ENCODE measurements at places on chromosomes 4 and X.

DNA sequence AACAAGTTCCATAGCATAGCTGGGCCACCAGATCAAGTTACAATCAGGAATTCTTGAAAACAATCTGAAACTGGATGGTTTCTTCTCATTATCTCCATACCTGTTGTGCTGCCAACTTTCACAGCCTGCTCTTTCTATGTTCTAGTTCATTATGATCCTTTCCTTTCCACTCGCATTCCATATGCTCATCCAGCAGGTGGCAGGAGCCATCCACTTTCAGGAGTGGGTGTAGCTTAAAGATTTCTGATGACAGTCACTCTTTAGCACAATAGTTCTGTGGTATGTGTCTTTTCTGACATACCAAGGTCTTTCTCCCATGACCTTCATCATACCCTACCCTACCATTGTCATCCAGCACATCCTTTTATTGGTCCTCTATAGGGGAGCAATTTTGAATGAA is 46.4 kb downstream of the PAGE2 start:
- peak; percentile 42 for DNase-seq
- no peak overlapping the region for H3K27ac ChIP-seq
- no peaks in the 10 kb centered on the region for H3K4me1 ChIP-seq
- no peaks in the 10 kb centered on the region for H3K27me3 ChIP-seq
- H3K36me3 ChIP-seq, result no peaks in the 10 kb centered on the region

- H3K4me1 ChIP-seq, result no peaks in the 10 kb centered on the region
- no peaks in the 10 kb centered on the region for H3K36me3 ChIP-seq
- peak overlapping the region; percentile 8 for H3K4me3 ChIP-seq
- DNase-seq, result no peak
Observed at GRCh38 chr4:20983763-20984575, 283.7 kb downstream of the PACRGL start.

GRCh38 chr4:151094290-151094751 is 5.1 kb upstream of the RPS3A start:
- H3K4me3 ChIP-seq, result no peak overlapping the region
- no peaks in the 10 kb centered on the region for H3K27me3 ChIP-seq
- no peak for DNase-seq
- no peaks in the 10 kb centered on the region for H3K36me3 ChIP-seq
- no peak overlapping the region for H3K27ac ChIP-seq

- H3K27me3 ChIP-seq, result no peaks in the 10 kb centered on the region
- H3K36me3 ChIP-seq, result no peaks in the 10 kb centered on the region
- H3K4me1 ChIP-seq, result no peaks in the 10 kb centered on the region
- no peak overlapping the region for H3K27ac ChIP-seq
- H3K4me3 ChIP-seq, result no peak overlapping the region
Observed at GRCh38 chr4:179307297-179308136, 1865.3 kb upstream of the AGA start.

DNA sequence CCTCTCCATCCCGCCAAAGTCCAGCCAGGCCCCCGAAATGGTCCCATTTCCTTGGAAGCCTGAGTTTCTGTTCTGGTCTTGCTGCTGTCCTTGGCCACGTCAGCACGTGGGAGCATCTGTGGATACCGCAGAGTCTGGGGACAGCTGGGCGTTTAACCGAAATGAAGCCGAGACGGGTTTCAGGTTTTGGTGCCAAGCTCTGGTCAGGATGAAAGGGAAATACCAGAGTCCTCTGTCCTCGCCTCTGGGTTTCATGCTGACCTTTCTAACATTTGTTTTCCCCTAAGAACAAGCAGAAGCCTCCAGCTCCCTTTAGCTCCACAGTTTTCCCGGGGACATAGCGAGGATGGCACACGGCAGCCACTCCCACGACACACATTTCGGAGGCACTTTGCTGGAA is 19.7 kb downstream of the SHOX start:
- H3K4me3 ChIP-seq, result no peak overlapping the region
- H3K27me3 ChIP-seq, result peaks cover 36% of the 10 kb centered on the region
- no peaks in the 10 kb centered on the region for H3K4me1 ChIP-seq
- H3K27ac ChIP-seq, result no peak overlapping the region
- H3K36me3 ChIP-seq, result no peaks in the 10 kb centered on the region

DNA sequence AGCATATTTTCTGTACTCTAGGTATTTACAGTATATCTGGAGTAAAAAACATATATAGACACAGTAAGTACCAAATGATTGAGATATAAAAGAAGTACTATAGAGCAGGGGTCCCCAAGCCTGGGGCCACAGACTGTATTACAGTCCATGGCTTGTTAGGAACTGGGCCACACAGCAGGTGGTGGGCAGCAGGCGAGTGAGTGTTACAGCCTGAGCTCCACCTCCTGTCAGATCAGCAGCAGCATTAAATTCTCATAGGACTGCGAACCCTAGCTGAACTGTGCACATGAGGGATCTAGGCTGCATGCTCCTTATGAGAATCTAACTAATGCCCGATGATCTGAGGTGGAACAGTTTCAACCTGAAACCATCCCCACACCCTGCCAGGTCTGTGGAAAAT is 300.7 kb downstream of the NR3C2 start:
- no peak overlapping the region for H3K4me3 ChIP-seq
- no peak overlapping the region for H3K27ac ChIP-seq
- no peaks in the 10 kb centered on the region for H3K27me3 ChIP-seq

GRCh38 chr4:55338486-55338885 is 7.6 kb upstream of the SRD5A3 start:
- no peak overlapping the region for H3K27ac ChIP-seq
- H3K27me3 ChIP-seq, result no peaks in the 10 kb centered on the region
- no peak overlapping the region for H3K4me3 ChIP-seq
- no peak for DNase-seq
- no peaks in the 10 kb centered on the region for H3K36me3 ChIP-seq
- H3K4me1 ChIP-seq, result no peaks in the 10 kb centered on the region

DNA sequence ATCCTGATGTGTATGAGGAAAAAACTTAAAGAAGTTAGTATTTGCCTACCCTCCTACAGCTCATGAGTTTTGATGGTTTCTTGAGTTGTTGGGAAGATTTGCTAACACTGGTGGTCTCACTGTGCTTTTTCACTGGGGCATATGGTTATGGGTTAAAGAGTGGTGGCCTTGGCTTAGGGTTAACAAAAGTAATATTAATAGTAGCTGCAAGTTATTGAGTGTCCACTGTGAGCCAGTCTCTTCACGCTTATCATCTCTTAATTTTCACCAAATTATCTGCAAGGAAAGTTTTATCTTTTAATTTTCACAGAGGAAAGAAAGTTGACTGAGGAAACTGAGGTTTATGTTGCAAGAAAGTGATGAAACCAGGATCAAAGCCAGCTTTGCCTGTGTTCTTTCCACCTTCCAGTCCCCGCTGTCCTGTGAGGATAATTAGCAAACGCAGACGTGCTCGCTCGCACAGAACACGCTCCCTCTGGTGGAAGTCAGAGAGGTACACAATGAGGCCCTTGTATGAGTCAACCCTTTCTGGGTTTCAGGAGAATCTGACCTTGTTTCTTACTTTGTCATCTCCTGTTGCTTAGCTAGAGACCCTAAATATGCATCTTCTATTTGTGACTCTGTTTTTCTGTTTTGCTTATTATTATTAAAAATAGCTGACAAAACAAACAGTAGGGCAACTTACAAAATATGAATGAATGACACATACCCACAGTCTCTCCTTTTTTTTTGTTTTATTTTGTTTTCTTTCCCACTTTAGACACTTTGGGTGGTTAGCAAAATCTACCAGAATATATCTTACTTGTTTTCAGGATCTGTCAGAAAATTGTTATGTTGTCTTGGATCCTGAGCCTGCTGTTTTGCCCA is 94.3 kb downstream of the DDIT4L start:
- H3K27ac ChIP-seq, result no peak overlapping the region
- peaks cover 12% of the 10 kb centered on the region for H3K4me1 ChIP-seq
- no peak overlapping the region for H3K4me3 ChIP-seq
- no peaks in the 10 kb centered on the region for H3K27me3 ChIP-seq
- H3K36me3 ChIP-seq, result no peaks in the 10 kb centered on the region

DNA sequence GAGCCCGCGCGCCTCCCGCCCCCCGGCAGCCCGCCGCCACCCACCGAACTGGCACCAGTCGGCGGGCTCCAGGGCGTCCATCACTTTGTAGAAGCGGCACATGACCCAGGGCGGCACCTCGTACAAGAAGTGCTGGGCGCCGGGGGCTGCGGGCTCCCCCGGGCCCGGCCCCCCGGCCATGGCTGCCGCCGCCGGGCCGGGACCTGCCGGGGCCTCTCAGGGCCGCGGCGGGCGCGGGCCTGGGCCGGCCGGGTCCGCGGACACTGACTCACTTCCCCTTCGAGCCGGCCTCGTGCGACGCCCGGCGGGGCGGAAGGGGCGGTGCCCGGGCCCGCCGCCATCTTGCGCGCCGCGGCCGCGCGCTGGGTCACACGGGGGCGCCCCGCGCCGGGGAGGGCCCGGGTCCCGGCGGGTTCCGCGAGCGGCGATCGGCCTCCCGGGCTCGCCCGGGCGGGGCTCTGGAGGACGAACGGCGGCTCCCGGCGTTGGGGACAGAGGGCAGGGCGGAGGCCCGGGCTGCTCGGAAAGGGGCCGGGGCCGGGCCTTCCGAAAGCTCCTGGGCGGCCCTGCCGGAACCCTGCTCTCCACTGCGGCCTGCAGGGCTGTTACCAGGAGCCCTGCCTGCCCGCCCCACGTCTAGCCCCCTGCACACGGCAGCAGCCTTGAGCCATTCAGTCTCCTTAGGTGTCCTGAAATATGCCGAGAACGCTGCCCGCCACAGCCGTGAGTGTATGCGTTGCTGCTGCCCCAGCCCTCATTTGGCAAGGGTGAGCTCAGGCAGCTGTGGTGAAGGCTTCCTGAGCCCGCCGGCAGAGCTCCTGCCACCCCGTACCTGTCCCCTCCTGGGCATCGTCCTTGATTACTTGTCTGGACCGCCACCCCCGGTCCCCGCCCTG is at the start of gene IRAK1:
Gene IRAK1 (minus strand): TSS at position 270 of the 896 bp plus-strand sequence. CDS start 90 bp downstream, at position 180.
- H3K4me3 ChIP-seq, result peak within 1 kb of the TSS; percentile 23
- H3K36me3 ChIP-seq, result no peaks in the 10 kb centered on the region
- H3K27ac ChIP-seq, result peak within 1 kb of the TSS; percentile 73
- H3K27me3 ChIP-seq, result no peaks in the 10 kb centered on the region
- peaks cover 33% of the 10 kb centered on the region for H3K4me1 ChIP-seq

GRCh38 chrX:32268207-32268606 is 943.1 kb downstream of the DMD start:
- H3K27me3 ChIP-seq, result no peaks in the 10 kb centered on the region
- H3K36me3 ChIP-seq, result no peaks in the 10 kb centered on the region
- no peak overlapping the region for H3K4me3 ChIP-seq
- no peak overlapping the region for H3K27ac ChIP-seq
- H3K4me1 ChIP-seq, result no peaks in the 10 kb centered on the region
